Endothelial cell (in vitro differentiated cells): ENCODE measurements at places on chromosomes 3 and 15.

- DNase-seq = no peak
Observed at GRCh38 chr3:46835054-46835453, 28.2 kb downstream of the MYL3 start.

GRCh38 chr3:103372031-103372430, 937.2 kb downstream of the ZPLD1 start:
- no peak for DNase-seq

- no peak for DNase-seq
Observed at GRCh38 chr3:71726146-71726545, 944 bp upstream of the EIF4E3 start.

DNA sequence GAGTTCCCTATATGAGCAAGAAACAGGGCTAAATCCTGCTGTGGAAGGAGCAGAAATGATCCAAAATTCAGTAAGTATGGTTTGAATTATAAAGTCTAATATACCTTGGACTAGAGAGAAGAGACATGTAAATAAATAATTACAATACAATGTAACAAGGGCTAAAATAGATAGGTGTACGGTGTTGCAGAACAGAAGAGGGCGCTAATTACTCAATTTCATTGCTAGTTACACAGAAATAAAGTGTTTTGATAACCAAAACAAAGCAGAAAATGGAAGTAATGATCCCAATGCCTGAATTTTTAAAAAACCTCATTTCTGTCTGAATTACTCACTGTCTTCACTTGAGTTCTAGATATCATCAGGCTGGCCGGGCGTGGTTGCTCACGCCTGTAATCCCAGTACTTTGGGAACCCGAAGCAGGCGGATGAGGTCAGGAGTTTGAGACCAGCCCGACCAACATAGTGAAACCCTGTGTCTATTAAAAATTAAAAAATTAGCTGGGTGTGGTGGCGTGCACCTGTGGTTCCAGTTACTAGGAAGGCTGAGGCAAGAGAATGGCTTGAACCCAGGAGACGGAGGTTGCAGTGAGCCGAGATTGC, 8.3 kb upstream of the PLCH1 start:
- DNase-seq = no peak

GRCh38 chr3:155312781-155313180, 19.3 kb upstream of the STRIT1 start:
- no peak for DNase-seq

- DNase-seq = no peak
Observed at GRCh38 chr3:116441652-116442051, 3.6 kb downstream of the LSAMP start.

DNA sequence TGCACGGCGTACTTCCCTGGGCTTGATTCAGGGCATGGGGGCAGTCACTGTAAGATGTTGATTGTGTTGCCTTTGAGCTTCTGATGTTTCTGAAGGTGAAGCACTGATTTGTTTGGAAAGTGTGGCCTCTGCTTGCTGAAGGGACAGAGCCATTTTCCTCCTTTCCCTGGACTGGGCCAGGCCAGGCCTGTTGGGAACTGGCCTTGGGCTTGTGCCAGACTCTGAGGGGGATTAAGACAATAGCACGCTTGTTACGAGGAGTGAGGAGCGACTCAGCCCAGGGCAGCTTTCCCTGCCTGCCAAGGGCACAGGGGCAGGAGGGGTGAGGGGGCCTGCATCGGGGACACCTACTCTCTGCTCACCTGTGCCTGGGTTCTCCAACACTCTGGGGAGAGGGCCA, 42.9 kb downstream of the LINGO1 start:
- no peak for DNase-seq

- no peak for DNase-seq
Observed at GRCh38 chr3:72906154-72906553, 18.3 kb downstream of the GXYLT2 start.

DNA sequence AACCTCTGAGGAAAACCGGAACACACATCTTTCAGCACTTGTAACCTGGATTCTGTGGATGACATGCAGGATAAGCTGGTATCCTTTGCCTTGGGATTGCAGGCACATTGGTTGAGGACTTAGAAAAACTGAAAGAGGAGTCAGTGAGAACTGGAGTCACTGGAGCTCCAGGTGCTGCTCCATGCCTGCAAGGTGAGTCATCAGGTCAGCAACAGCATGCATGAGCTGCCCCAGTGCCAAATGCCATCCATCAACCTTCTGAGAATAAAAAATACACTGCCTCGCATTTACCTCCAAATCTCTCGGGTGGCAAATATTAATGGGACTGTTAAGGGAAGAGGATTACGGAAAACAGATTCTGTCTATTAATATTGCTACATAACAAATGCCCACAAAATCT, 729.1 kb downstream of the NTRK3 start:
- DNase-seq = no peak

DNA sequence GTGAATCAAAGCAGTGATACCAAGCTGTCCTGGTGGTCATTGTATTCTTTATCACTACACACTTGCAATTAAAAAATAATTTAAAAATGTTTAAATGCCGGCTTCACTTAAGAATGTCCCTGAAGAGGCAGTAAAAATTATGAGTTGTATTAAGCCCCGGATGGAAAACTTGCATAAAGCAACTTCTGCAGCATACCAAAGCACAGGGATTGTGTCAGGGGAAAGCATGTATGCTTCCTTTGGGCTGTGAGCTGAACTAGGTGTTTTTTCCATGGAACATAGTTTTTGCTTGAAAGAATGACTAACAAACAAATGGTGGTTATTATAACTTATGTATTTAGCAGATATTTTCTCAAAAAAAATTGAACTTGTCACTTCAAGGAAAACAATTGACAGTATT, 143.1 kb downstream of the ARNT2 start:
- no peak for DNase-seq

GRCh38 chr3:58173669-58174398, 36.9 kb downstream of the DNASE1L3 start:
- peak; percentile 58 for DNase-seq

- no peak for DNase-seq
Observed at GRCh38 chr3:132161608-132162007, 126.8 kb upstream of the CPNE4 start.

DNA sequence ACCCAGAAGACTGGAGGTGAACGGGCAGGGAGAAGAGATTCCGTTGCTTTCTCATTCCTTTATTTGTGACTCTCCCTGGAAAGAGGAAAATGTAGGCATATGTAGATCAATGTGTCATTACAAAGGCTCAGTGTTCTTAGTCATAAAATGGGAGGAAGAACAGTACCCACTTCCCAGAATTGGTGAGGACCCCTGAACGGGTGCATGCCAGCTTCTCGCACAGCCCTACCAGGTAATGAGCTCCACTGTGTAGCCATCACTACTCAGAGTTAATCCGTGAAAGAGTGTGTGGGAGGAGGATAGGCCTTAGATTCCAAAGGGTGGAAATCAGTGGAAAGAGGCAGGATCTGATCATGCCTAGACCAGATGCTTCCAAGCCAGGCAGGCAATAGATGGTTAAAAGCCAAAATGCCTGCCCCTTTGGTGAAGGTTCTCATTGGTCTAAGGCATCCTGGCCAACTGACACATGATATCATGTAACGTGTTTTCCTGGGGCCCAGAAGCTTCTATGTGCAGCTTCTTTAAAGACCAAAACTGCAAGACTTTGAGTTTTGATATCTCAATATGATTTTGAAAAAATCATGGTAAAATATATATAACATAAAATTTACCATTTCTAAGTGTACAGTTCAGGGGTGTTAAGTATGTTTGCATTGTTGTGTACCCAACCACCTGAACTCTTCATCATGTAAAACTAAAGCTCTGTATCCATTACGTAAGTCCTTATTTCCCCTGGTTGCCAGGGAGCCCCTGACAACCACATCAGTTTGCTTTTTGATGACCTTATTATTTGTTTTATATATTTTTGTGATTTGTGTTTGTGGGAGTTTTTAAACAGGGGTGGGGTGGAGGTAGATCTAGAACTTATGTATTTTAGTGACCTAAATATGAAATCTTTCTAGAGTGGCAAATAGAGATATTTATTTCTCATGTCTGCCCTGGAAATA, 402.2 kb upstream of the CFAP20DC start:
- DNase-seq = no peak

- DNase-seq = no peak
Observed at GRCh38 chr15:29276366-29276765, 6.7 kb upstream of the NSMCE3 start.

- DNase-seq = no peak
Observed at GRCh38 chr3:136327671-136328070, 77.5 kb downstream of the PCCB start.

- DNase-seq = no peak
Observed at GRCh38 chr3:14605067-14605466, 46.5 kb upstream of the CCDC174 start.

- no peak for DNase-seq
Observed at GRCh38 chr15:85340321-85340665, 40.1 kb upstream of the AKAP13 start.

GRCh38 chr3:141894524-141895176, 18.2 kb downstream of the ATP1B3 start:
- DNase-seq = no peak

- no peak for DNase-seq
Observed at GRCh38 chr3:20125897-20126296, 60.1 kb downstream of the SGO1 start.

- no peak for DNase-seq
Observed at GRCh38 chr3:75171630-75172230, 492.4 kb upstream of the FRG2C start.

- DNase-seq = no peak
Observed at GRCh38 chr15:89469426-89470096, 26.8 kb downstream of the RHCG start.

DNA sequence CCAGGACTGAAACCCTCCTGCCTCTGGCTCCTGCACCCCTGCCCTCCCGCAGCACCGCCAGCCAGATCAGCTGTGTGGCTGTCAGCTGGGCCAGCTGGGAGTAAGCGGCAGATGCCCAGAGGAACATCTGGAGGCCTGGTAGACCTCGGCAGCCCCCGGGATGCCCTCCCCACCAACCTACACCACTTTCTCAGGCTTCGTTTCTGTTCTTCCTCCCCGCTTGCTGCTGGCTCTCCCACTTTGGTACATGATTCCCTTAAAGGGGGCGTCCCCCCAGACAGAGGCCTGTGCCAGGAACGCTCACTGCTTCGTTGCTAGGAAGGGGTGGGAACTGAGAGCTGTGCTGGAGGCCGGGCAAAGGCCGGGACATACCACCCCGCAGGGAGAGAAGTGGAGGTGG, 91.4 kb upstream of the RPL32 start:
- no peak for DNase-seq

DNA sequence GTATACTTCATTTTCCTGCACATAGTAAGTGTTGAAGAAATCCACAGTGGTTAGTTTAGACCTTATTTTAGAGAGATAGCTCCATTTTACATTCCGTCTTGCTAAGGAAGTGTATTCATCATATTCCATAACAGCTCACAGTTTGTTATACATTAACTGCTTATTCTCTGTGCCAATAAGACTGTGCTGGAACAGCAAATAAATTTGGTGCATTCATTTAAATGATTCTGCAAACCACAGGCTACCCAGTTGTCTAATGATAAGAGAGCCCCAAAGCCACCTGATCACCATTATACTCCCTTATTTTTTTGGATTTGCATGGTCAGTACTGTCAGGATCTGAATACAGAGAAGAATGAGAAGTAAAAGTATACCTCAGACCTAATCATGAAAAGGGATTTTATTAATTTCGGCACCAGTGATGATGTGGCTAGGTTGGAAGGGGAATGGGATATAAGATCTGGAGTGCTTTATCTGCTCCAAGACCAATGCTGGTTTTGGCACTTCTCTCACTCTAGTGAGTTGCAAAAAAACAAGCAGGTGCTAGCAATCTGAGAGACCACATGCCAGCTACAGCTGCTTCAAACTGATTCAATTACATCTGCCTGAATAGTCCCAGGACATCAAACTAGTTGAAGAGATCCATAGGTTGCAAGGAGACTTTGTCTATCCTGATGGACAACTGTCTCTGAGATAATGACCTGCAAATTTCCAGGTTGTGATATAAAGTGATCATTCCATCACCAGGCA, 254.8 kb downstream of the ZBTB20 start:
- DNase-seq = no peak

DNA sequence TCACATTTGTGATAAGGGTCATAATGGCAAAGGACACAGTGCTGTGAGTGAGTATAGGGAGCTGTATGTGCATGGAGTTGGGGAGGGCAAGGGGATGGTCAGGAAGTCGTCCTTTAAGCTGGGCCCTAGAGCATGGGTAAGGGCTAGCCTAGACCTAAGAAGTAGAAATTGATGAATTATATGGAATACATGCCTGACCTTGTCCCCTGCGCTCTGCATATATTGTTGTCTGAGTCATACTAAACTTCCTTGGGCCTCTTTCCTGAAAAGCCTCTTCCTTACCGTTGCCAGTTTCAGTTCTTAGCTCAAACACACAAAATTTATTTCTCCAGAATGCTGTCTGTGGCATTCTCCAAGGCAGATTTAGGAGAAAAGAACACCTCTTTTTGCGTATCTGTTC, 4.6 kb downstream of the SNRK start:
- no peak for DNase-seq

- no peak for DNase-seq
Observed at GRCh38 chr3:196166741-196167140, 44.5 kb downstream of the ZDHHC19 start.

- no peak for DNase-seq
Observed at GRCh38 chr15:100714749-100715342, 112.5 kb downstream of the ASB7 start.

DNA sequence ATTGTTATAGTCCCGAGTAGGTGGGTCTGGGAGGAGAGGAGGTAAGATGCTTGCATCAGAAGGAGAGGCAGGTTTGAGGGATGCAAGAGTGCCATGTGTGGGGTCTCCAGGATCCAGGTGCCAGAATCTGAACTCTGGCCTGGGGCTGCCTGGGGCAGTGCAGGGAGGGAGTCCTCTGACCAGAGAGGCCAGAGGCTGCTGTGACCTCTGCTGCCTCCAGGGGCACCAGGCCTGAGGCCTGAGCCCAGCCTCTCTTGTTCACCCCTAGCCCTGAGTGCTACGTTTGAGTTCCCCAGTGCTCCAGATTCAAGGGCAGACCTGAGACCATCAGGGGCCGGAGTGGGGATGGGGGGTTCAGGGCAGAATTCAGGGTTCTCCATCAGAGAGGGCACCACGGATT, 7.4 kb downstream of the SLC38A3 start:
- DNase-seq = peak; percentile 43

DNA sequence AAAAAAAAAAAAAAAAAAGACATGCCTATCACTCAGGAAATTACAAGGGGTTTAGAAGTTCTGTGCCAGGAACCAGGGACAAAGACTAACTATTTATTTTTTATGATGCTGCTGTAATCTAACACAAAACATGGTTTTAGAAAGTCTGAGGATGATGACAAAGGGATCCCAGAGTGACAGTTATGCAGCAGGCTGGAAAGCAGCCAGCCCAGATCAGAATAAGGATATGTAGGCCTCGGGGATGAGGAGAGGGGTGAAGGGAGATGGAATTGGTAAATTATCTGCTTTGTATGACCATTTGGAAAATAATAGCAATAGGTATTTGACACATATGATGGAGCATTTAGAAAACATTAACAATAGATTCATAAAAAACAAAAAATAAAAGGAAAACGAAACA, 34.1 kb upstream of the NMD3 start:
- DNase-seq = no peak
